Stimulated activated CD4-positive, alpha-beta T cell treated with anti-CD3 and anti-CD28 coated beads, TNF-alpha, amount 100 ng/mL, for 1 hour (primary cell): ENCODE measurements at places on chromosomes 2 and 18.

DNA sequence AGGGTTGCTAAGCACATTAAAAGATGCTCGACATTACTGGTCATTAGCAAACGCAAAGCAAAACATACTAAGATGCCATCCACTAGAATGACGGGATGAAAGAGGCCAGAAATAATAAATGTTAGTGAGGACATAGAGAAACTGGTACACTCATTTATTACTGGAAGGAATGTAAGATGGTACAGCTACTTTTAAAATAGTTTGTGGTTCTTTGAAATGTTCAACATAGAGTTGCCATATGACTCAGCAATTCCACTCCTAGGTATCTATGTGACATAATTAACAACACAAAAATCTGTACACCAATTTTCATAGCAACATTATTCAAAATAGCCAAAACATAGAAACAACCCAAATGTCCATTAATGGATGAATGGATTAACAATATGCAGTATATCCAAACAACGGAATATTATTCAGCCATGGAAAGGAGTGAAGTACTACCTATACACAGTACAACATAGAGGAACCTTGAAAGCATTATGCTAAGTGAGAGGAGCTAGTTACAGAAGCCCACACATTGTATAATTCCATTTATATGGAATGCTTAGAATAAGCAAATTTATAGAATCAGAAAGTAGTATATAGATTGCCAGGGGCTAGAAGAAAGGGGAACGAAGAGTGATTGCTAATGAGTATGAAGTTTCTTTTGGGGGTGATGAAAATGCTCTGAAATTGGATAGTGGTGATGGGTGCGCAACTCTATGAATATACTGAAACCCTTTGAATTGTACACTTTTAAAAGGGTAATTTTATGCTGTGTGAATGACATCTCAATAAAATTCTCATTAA is 61.9 kb upstream of the IL1R1 start:
- no peak for DNase-seq

- DNase-seq: no peak
Measured at GRCh38 chr2:48148841-48149430, 242.6 kb upstream of the FBXO11 start.

DNA sequence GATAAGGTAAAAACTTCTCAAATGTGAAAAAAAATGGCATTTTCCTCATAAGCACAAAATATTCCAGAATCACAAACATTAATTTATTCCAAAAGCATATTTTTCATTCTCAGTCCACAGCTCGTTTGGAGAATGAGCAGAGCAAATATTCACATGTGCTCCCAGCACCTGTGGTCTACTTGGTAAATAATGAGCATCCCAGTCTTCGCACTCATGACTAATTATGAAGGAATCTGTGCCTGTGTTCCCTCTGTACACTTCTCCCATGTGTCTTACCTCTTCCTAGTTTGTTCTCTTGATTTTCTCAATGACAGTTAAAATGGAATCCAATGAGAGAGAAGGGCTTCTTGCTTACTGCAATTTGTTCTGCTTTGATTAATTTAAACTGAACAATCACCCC is 671.0 kb upstream of the SOX11 start:
- DNase-seq: no peak

GRCh38 chr2:7205151-7205830 is 288.1 kb downstream of the RNF144A start:
- no peak for DNase-seq

- DNase-seq: no peak
Measured at GRCh38 chr18:12821408-12821807, 62.6 kb downstream of the PTPN2 start.

DNA sequence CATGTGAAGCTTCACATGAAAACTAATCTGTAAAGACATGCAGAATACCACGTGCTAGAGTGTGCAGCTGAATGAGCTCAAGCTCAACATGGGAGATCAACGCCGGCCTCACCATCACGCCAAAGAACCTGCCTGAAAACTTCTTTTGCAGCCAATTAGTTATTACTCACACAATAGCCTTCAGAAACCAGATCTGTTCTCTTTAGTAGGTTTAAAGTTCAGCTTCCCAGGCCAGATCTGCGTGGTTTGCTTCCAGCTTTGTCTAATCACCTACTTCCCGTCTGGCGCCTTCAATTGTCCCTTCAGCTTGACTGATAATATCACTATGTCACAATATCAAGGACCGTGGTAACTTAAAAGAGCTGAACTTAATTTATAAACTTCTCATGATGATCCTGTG is 68.0 kb upstream of the ZNF236 start:
- no peak for DNase-seq

- DNase-seq: no peak
Measured at GRCh38 chr2:144948205-144948855, 428.4 kb upstream of the ZEB2 start.

DNA sequence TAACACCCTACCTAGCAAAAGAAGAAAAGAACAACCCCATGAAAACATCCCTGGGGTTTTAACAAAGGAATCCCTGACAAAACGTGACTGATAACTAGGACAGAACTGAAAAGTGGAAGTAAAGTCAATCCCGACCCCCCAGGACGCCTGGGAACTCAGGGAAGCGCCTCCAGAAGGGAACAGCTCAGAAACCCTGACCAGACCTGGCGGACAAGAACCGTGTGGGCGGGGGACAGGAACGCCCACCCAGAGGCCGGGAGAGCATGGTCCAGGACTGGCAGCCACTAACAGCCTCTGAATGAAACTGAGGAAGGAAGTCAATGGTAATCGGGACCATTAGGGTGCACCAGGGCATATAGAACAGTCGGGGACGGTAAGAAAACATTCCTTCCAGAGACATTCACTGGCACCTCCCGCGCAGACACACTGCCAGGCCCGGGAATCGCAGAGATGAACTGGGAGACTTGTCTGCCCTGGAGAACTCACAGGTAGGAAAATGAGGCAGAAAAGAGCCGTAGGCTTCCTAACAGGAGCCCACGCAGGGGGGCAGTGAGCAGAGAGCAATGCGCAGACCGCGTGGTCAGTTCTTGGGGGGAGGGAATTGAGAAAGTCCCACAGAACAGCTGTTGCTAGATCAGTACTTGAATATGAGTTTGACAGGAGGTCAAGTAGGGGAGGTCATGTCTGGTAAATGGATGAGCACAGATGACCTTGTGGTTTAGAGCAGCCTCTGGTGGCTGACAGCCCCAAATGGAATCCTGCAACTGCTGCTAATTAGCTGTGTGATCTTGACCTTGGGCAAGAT is 1.3 kb upstream of the TBC1D8 start:
- DNase-seq: no peak

DNA sequence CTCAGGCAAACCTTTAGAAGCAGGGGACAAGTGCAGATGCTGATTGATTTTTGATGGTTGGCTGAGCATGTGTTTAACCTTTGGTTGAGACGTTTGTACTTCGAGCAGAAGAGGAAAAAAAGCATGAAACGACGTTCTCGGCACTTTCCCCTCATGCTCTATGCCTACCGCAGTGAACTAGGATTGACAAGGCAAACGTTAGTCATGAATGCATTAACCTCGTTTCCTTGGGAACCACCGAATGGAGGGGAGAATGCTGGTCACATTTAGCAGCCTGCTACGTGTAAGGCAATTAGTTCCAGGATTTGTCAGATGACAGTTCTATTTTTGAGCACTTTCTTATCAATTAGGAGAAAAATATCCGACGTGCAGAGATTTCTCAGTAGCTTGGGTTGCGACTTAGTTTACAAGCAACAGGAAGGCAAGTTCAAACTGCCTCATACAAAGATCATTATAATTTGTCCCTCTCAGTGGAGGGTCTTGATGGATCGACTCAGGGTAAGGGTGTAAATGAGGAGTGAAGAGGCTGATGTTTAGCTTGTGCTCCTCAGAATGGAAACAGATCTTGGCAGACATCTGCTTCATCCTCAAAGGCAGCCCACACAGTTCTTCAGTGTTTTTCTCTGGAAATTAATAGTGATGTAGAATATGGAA is 47.4 kb upstream of the GPR45 start:
- no peak for DNase-seq

DNA sequence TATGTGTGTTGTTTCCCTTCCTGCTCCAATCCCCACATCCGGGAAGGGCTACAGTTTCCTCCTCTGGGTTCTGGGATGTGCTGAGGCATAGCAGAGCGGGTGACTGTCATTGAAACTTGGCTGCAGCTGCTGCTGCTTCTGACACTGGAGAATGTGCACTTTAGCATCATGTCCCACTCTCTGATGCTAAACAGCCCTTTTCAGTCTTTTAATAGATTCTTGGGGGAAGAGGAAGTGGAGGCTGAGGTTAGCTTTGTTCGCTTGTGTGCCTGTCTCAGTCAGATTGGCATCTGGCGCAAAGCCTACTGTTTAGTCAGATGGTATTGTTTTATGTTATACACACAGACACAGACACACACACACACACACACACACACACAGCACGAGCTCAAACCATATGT is 136.5 kb upstream of the RND3 start:
- DNase-seq: no peak

GRCh38 chr2:136010126-136010525 is 24.7 kb upstream of the DARS1 start:
- no peak for DNase-seq

DNA sequence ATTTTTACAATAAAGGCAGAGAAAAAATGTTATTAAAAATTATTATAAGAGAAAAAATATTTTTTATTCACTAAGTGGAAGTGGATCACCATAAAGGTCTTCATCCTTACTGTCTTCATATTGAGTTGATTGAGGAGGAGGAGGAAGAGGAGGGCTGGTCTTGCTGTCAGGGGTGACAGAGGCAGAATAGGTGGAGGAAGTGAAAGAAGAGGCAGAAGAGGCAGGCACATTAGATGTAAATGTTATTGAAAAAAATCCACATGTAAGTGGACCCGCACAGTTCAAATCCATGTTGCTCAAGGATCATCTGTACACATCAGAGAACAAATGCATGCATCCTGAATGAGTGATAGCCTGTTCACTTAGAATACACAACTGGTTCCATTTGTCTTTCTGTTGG is 6.4 kb upstream of the SPATS2L start:
- DNase-seq: no peak

DNA sequence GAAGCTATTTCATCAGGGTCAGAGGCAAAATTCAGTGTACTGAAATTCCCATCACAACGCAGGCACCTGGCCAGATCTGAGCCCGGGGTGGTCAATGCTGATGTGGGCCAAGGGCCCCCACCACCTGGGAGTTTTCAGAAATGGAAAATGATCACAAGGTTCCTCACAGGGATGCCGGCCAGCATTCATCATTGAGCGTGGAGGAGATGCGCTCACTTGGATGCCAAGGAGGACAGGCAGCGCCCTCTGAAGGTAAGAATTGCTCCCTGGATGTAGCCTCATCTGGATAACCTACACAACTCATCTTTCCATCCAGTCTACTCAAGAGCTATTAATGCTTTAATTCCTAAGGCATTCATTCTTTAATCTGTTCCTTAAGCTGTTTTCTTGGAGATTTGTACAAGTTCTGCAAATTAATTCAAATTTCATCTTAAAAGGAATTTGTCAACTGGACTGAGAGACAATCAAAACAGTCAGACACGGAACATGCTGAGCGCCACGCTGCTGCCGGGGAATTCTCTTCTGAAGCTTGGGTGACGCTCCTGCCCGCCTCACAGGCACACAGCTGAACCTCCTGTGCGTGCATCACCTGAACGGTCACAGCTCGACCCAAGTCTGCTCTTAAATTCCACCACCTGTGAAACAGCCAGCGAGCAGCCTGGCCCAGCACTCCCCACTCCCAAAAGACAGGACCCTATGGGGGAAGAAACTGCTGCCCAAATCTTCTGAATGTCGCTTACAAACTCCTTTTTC is 206.7 kb downstream of the HDAC4 start:
- no peak for DNase-seq

- DNase-seq: no peak
Measured at GRCh38 chr2:120520929-120521912, 175.3 kb downstream of the INHBB start.

GRCh38 chr2:201432621-201433393 is 18.5 kb downstream of the TRAK2 start:
- no peak for DNase-seq

GRCh38 chr2:128602699-128603101 is 284.0 kb upstream of the HS6ST1 start:
- DNase-seq: no peak

GRCh38 chr2:170005702-170006101 is 172.2 kb upstream of the MYO3B start:
- no peak for DNase-seq

GRCh38 chr18:3810296-3810695 is 360.3 kb downstream of the TGIF1 start:
- DNase-seq: no peak

- DNase-seq: no peak
Measured at GRCh38 chr2:162769066-162769465, 69.5 kb downstream of the KCNH7 start.

GRCh38 chr2:235806986-235807750 is 313.3 kb downstream of the AGAP1 start:
- no peak for DNase-seq

GRCh38 chr2:45986509-45986908 is 310.7 kb upstream of the EPAS1 start:
- DNase-seq: no peak

- no peak for DNase-seq
Measured at GRCh38 chr18:45342166-45342565, 273.1 kb upstream of the SLC14A2 start.

GRCh38 chr2:122210898-122211856 is 455.7 kb downstream of the TSN start:
- DNase-seq: no peak

DNA sequence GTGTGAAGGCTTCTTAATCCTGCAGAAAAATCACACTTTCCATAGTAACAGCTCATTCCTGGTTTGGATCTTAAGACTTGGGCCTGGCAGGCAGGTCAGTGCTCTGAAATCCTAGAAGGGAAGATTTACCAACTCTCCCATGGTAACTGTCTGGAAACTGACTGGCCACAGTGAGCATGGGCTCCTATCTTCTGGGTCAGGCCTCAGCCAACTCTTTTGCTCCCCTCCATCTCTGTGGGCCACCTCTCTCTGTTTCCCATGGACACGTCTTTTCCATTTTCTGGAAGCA is 86.7 kb downstream of the ACAA2 start:
- no peak for DNase-seq

DNA sequence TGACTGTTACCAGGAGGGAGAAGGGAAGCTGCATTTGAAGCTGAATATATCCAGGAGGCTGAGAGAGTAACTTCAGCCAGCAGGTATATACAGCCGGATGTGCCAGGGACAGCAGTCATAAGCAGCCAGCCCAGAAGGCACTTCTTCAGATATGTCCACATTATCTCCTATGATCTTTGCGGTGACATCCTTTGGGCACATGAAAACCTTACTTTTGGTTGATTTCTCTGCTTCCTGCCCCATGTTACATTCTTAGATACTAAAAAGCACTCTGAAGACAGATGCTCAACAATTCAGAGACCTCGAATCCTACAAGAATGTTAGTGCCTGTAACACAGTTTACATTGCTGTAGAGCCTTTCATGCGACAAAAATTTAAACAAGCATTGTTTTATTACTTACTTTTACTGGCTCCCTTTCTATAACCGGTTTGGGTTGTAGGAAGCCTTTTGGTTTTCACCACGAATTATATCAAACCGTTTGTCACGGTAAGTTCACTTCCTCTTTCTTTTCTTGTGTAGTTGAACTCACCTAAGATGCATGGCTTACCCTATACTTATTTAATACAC is 50.3 kb upstream of the TLK1 start:
- DNase-seq: peak; percentile 3
